ENCODE measurements at places on chromosomes 16 and 17.

- no peak overlapping the region for H3K4me3 ChIP-seq
- no peaks in the 10 kb centered on the region for H3K4me1 ChIP-seq
- H3K36me3 ChIP-seq: peaks cover 13% of the 10 kb centered on the region
- H3K27ac ChIP-seq: no peak overlapping the region
- no peak for DNase-seq
Observed at GRCh38 chr16:600781-601180, 10.9 kb downstream of the RAB40C start.

DNA sequence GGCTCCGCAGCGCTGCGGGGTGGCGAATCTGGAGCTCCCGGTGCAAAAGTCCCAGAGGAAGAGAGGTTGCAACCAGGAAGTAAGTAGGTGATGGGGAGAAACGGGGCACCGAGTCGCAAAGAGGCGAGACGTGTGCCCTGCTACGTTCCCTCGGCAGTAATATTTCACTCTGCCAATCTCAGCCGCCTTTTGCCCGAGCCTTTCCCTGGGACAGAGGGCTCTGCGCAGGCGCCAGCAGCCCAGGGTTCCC lies at the start of gene NR1D1:
NR1D1 (minus strand) TSS at position 171 of the 250 bp plus-strand sequence. CDS start 495 bp downstream, outside the sequence.
- H3K4me3 ChIP-seq: peak within 1 kb of the TSS; percentile 69
- peaks cover 80% of the 10 kb centered on the region for H3K4me1 ChIP-seq
- H3K36me3 ChIP-seq: peaks cover 19% of the 10 kb centered on the region
- no peaks in the 10 kb centered on the region for H3K27me3 ChIP-seq
- DNase-seq: no peak
- H3K27ac ChIP-seq: peak within 1 kb of the TSS; percentile 99

GRCh38 chr17:43951750-43952149 lies 2.0 kb downstream of the PYY start:
- peaks cover 80% of the 10 kb centered on the region for H3K27me3 ChIP-seq
- H3K27ac ChIP-seq: no peak overlapping the region
- no peak overlapping the region for H3K4me3 ChIP-seq
- no peak for DNase-seq
- H3K36me3 ChIP-seq: no peaks in the 10 kb centered on the region

DNA sequence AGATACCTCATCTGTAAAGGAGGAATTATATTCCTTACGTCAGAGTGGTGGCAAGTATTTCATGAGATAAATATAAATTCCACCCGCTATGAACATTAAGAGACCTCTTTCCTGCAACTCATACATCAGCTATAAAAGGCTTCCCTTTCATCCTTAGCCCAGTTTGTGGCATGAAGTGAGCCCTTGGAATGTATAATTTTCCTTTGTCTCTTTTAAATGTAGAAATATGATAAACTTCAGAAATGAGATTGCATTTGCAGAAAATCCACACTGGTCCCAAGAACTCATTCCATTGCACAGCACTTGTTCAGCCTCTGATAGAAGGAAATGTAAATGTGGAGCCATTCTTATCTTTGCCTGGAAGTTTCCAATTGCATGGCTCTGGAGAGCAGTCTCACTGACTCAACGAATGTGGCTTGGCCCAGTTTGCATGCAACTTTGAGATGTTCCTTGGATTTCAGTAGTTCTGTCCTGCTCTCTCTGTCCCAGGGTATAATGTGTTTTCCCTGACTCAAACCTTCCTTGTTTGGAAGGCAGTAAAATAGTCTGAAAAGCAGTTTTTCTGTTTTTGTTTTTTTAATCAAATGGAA lies 746.4 kb downstream of the CDH11 start:
- H3K4me1 ChIP-seq: peaks cover under 1% of the 10 kb centered on the region
- H3K36me3 ChIP-seq: no peaks in the 10 kb centered on the region
- no peak overlapping the region for H3K27ac ChIP-seq
- no peak overlapping the region for H3K4me3 ChIP-seq
- no peak for DNase-seq
- H3K27me3 ChIP-seq: no peaks in the 10 kb centered on the region

DNA sequence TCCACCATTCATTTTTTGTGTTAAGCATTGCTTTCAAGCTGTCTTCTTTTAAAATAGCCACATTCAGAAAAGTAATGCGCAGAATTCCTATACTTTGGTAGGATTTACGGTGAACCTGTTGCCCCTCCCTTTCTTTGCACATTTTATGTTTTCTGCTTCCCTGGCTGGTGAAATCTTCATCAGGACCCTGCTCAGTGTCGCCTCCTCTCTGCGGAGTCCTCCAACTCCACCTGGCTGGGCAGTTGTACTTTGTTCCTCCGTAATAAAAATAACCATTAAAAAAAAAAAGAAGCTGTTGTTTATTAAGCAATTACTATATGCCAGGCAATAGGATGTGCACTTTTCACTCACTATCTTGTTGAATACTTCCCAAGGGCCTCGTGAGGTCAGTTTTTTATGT lies 2.9 kb downstream of the UMOD start:
- no peak for DNase-seq
- no peaks in the 10 kb centered on the region for H3K4me1 ChIP-seq
- no peak overlapping the region for H3K4me3 ChIP-seq
- peaks cover 14% of the 10 kb centered on the region for H3K27me3 ChIP-seq

DNA sequence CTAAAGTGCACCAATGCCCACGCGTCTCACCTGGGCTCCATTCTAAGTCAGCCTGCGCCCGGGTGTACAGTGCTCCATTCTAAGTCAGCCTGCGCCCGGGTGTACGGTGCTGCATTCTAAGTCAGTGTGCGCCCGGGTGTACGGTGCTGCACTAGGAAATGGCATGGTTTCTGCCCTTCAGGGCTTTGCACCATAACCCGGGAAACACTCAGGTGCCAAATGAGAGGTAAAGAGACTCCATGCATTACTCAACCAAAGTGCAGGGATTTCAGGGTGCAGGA lies 29.2 kb upstream of the FASN start:
- no peaks in the 10 kb centered on the region for H3K27me3 ChIP-seq
- H3K4me3 ChIP-seq: no peak overlapping the region

DNA sequence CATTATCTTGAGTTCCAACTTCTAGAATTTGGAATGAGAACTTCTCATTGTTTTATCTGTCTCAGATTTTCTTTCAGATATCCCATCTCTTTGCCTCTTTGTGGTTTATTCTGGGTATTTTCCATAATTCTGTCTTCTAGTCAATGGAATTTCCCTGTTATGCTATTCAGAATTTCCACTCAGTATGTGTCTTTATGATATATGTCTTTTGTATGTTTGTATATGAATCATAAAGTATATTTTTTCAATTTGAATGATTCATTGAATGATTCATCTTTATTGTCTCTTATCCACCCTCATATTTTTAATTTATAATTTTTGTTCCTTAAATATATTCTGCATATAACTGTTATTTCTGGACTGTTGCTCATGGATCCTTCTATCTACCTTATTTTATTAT lies 729.7 kb upstream of the GOT2 start:
- H3K36me3 ChIP-seq: no peaks in the 10 kb centered on the region
- H3K4me3 ChIP-seq: no peak overlapping the region
- no peak overlapping the region for H3K27ac ChIP-seq
- DNase-seq: no peak
- no peaks in the 10 kb centered on the region for H3K4me1 ChIP-seq
- H3K27me3 ChIP-seq: no peaks in the 10 kb centered on the region
